ENCODE measurements at places on chromosomes 4 and X.
A peak's percentile ranks its signal among the peaks of the same experiment; 100 is the strongest.

DNA sequence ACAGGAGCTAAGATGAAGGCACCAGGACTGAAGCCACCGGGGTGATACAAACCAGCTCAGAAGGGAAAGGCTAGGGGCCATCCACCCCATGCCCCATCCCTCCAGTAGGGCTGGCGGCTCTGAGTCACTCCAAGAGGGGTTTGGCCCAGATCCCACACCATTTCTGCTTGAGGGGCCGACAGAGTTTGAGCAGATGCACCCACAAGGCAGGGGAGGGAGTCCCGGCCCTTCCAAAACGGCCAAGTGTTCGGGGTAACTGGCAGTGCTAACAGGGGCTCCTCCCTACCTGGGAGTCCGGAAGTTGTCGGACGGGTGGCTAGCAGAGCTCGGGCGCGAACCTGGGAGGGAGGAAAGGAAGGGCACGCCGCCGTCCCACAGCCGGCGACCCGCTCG is 412 bp downstream of the SLC10A3 start:
- DNase-seq = peak; percentile 13

DNA sequence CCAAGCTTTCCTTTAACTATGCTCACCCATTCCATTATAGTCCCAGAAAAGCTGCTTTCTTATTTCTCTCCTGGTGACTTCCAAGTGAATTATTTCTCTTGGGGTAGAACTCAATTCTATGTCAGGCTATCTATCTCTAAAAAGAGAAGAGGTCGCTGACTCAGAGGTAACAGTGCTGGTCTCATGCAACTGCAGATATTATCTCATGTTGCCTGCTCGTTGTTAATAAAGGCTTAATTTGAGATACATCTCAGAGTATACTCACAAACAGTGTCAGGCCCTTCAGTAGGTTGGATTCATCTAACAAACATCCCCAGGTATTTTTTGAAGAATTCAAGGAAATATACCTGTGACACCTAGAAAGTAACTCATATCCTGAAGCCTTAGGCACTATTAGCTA is 2.7 kb downstream of the TMEM154 start:
- no peak for DNase-seq

DNA sequence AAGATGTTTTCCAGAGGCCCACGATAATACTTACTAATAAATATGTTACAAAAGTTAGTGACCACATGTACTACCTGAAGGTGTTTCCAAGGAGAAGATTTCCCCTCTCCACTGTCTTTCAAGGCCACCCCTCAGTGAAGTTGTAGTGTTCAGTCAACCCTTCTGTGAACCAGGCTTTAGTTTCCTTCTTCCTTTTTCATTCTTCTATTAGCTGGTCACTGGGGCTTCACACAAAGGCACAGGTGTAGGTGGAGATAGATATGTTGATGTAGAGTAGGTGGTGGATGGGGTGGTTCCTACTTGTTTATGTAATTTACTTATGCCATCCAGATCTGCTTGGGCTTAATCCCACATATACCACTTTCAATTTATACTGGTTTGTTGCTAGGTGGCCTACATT is 43.3 kb upstream of the ADAM29 start:
- DNase-seq = no peak

DNA sequence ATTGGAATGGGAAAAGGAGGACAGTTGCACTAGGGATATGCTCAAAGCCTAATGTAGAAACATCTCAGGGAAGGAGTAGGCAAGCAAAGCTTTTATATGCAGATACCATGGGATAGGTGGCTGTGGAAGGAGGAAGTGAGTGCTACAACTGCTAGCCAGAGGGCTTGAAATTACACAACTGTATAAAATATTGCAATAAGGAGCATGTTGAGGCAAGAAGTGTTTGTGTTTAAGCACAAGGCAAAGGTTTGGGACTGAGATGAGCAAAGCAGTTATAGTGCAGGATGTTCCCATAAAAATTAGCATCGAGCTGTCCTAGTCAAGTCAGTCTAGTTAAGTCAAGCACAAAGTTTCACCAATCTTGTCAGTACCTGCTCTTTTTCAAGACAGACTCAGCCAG is 35.6 kb upstream of the DCAF8L1 start:
- DNase-seq = no peak

GRCh38 chrX:10847333-10847732 is 226.9 kb upstream of the MID1 start:
- DNase-seq = no peak

GRCh38 chr4:84958434-84958833 is 8.1 kb downstream of the WDFY3 start:
- no peak for DNase-seq

GRCh38 chr4:102358128-102358527 is 12.8 kb upstream of the SLC39A8 start:
- DNase-seq = no peak

DNA sequence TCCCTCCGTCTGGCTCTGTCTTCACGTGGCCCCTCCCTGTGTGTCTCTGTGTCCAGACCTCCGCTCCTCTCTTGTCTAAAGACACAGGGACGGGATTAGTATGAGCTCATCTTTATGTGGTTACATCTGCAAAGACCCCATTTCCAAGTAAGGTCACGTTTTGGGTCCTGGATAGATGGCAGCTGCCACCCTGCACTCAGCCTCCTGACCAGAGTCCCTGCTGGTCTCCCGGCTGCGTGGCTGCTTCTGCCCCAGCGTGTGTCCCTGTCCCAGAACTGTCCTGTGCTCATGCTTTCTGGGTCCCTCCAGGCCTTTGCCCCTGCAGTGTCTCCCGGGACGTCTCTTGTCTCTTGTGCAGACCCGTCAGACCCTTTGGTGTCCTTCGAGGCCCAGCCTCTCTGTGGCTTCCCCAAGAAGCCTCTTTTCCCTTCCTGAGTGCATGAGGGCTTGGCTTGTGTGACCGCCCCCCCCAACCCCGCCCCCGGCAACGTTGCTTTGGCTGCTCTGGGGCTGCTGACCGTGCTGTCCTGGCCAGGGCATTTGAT is 107.3 kb downstream of the PSAPL1 start:
- DNase-seq = no peak

- no peak for DNase-seq
Observed at GRCh38 chrX:74349387-74349786, 45.4 kb downstream of the ZCCHC13 start.

GRCh38 chrX:49272421-49272820 is 2.8 kb downstream of the PPP1R3F start:
- peak; percentile 58 for DNase-seq

GRCh38 chr4:88583631-88584470 is 8.4 kb upstream of the HERC3 start:
- DNase-seq = no peak

GRCh38 chrX:153818571-153819383 is 11.6 kb downstream of the PDZD4 start:
- DNase-seq = peak; percentile 33

DNA sequence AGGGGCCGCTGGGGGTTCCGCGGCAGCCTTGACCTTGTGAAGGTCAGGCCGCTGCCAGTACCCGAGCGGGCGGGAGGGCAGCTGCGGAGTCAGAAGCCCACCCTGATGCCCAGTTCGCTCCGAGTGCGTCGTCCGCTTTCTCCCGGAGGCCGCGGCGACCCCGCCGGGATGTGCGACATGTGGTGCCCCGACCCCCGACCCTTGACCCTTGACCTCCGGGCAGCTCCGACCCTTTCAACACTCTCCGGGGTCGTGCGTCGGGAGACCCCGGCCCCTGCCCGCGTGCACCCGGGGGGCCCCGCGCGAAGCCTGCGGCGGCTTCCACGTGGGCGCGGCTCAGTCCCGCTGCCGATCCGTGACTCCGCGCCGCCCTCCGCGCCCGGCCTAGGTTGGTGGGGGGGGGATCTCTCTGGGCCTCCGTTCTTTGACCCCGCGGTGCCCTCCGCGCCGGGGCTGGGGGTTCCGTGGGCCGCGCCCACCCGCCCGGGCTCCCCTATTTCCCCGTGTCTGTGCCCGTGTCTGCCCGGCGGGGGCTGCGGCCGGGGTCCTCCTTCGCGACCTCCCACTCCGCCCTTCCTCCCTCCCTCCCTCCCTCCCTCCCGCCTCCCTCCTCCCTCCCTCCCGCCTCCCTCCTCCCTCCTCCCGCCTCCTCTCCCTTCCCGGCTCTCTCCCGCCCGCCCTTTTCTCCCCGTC is 609 bp upstream of the SLC25A6 start:
- DNase-seq = no peak

- no peak for DNase-seq
Observed at GRCh38 chr4:30642567-30642966, 77.6 kb upstream of the PCDH7 start.

DNA sequence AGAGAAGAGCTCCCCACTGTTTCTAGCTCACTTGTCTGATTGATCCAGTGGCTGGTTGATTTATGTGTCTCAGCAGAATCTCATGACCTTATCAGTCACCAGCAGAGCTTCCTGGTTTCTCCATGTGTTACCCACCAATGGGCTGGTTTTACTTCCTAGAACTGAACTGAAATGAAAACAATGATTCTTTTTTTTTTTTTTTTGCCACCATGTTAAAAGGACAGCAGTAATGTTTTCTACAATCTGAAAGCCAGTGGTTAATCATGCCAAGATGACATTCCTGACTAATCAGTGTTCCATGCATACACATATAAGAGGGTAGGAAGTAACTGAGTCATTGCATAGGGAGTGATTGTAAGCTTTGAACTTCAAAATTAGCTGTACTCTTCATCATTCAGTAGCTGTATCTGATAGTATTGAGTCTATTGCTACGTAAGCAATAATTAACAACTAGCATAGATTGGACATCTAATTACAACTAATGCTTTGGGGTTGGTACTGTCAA is 67.7 kb downstream of the SLC4A4 start:
- DNase-seq = no peak

DNA sequence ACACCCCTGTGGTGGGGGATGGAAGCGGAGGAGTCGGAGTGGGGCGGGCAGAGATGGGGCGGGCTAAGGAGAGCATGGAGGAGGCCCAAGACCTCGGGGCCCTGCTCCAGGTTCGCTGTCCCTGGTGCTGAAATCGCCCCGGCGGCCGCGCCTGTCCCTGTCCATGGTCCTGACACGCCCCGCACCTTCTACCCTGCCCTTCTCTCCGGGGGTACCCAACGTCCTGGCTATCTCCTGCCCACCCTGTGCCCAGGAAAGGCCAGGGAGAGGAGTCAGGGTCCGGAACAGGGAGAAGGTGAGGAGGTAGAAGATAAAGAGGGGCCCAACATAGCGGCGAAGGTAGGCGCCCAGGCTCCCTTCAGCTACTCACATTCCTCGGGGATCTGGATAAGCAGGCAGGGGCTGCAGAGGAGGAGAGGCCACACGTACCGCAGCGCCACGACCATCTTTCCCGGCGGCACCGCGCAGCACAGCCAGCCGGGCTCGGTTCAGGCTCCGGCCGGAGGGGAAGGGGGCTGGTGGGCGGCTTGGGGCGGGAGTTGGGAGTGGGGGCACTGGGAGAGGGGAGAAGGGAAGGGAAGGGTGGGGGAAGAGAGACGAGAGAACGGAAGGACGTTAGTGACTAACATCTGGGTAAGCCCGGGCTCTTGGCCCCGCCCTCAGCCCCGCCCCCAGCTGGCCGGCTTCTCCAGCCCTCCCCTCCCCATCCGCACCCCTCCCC is 10.4 kb downstream of the L1CAM start:
- peak; percentile 62 for DNase-seq

GRCh38 chrX:40300286-40300890 is 202.6 kb upstream of the BCOR start:
- no peak for DNase-seq

DNA sequence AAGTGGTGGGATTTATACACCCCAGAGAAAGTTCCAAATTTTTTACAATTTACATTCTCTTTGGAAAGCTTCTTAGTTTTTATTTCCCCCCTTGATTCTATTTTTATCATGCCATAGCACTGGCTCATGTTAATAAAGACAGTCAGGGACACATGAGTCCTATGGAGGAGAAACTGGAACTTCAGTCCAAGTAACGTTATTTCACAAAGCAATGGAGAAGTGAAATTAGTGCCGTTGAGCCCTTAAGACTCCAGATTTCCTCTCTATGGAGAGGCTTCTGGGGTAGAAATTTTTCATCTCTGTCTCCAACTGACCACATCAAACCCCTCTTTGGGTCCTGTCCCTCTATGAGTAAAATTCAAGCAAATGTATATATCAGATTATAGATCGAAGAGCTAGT is 12.8 kb upstream of the TASL start:
- DNase-seq = no peak

DNA sequence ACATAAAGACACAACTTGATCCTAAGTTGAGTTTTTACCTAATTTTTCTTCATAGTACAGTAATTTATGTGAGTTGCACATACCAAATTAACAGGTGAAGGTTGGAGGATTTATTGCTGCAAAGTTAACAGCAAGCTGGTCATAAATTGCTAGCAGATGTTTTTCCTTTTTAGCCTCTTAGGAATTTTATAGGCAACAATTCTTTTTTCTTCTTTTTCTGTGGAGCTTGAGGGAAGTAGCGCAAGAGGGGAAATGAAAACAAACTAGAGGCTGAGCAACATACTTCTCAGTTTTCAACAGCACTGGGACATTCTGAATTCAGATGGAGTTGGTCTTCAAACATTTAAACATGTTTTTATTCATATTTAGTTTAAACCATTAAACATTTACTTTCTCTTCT is 63.7 kb upstream of the TLR2 start:
- DNase-seq = no peak

- DNase-seq = no peak
Observed at GRCh38 chr4:140176735-140177134, 22.8 kb upstream of the MAML3 start.

DNA sequence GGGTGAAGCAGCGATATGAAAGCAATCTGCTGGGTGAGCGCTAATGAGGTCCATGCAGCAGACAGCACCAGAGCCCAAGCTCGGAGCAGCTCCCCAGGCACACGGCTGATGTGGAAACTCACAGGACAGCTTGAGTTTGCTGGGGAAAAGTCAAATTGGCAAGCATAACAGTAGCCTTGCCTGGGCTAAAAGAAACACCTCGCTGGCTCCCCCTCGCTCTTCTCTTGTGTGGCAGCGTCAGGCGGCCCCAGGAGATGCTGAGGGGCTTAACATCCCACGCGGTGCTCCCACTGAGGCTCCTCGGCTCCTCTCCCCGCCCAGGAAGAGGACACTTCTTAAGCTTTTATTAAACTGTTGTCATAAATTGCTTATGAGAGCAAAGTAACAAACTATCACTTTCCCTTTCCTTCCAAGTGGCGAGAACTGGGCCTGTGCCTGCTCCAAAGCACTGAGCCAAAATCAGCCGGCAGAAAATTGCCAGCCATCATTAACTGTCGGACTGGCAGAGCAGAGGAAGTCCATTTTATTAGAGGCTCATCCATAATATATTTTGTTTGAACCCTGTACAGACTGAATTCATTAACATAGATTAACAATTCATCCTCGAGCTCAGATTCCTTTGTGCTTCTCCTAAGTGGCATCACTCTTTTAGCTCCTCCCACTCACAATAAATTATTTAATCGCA is 111.4 kb downstream of the TSPAN5 start:
- no peak for DNase-seq

DNA sequence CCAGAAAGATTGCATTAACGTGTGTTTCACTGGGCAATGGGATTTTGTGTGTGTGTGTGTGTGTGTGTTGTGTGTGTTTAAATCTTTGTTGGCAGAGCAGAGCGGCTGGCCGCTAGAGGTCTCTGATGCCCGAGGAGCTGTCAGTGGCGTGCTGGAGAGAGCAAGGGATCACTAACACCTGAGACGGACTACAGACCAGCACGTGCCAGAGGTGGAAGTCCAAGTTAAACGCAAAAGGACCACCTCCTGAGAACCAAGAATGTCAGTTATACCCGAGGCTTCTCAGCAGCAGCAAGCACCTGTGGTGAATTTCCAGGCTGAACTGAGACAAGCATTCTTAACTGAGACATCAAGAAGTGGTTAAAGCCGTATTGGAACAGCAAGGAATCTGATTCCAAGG is 9.0 kb upstream of the SLC25A14 start:
- peak; percentile 32 for DNase-seq

- DNase-seq = no peak
Observed at GRCh38 chr4:158353541-158354304, 143.4 kb downstream of the TMEM144 start.

GRCh38 chr4:48367016-48367415 is 25.7 kb downstream of the SLAIN2 start:
- no peak for DNase-seq

All from CD4-positive, alpha-beta T cell treated with Interleukin-15 for 4 hours (primary cell).